Stimulated activated naive B cell treated with anti-CD40 and anti-IgM and Interleukin-4, amounts not matched to agents 10 μg/mL and 1 μg/mL and 100 μg/mL, for 72 hours (primary cell): ENCODE measurements at places on chromosomes 1 and 21.
A peak's percentile ranks its signal among the peaks of the same experiment; 100 is the strongest.

DNA sequence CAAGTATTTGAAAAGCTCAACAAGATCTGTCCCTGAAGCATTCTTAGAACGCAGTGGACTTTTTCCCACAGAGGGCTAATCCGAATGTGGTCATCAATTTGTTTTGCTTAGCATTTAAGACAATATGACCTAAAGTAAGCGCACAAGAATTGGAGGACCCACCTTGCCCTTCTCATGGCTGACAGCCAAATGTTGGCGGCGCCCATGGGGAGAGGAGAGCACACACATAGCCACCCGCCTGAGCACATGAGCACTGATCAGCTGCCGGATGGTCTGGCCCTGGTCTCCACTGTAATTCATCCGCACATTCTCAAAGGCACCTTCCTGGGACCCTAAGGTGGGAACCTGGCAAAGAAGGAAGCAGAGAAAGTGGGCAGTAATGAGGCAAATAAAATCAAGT is 52.4 kb downstream of the UBR4 start:
- DNase-seq: no peak

DNA sequence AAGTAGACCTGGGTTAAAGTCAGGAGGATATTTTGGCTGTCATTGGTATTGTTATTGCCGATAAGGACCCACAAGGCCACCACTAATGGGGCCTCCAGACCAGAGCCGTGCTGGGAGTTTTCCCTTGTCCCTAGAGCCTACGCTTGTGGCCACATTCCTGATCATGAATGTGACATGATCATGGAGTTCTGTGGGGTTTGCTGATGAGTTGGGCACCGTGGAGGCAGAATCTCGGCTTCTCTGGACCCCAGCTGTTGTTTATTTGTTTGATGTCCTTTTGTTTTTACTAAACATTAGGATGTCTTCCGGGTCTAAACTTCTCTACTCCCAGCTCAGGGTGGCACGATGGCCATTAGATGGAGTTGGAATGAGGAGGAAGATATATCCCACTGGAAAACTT is 74.9 kb upstream of the TMPRSS2 start:
- no peak for DNase-seq

- no peak for DNase-seq
Measured at GRCh38 chr1:20074725-20075171, 4.8 kb downstream of the PLA2G5 start.

DNA sequence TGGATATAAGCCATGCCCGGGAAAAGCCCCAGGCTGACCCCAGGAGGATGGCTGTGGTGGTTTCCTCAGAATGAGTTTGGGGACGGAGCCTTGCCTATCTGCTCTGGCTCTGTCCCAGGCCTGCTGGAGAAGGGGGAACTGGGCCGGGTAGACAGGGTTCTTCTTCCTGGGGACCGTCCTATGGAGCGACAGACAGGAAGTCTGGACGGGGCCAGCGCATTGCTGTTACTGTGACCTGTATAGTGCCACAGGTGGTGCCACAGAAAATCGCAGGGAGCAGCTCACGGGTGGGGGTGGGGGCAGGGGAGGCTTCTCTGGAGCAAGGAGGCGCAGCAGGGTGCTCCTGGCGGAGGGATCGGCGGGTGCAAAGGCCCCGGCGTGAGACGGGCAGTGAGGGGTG is 36.4 kb downstream of the CFAP74 start:
- no peak for DNase-seq

GRCh38 chr1:156711011-156711817 is 5.8 kb upstream of the CRABP2 start:
- DNase-seq: no peak

GRCh38 chr1:79325705-79326104 is 319.2 kb upstream of the ADGRL4 start:
- DNase-seq: no peak

DNA sequence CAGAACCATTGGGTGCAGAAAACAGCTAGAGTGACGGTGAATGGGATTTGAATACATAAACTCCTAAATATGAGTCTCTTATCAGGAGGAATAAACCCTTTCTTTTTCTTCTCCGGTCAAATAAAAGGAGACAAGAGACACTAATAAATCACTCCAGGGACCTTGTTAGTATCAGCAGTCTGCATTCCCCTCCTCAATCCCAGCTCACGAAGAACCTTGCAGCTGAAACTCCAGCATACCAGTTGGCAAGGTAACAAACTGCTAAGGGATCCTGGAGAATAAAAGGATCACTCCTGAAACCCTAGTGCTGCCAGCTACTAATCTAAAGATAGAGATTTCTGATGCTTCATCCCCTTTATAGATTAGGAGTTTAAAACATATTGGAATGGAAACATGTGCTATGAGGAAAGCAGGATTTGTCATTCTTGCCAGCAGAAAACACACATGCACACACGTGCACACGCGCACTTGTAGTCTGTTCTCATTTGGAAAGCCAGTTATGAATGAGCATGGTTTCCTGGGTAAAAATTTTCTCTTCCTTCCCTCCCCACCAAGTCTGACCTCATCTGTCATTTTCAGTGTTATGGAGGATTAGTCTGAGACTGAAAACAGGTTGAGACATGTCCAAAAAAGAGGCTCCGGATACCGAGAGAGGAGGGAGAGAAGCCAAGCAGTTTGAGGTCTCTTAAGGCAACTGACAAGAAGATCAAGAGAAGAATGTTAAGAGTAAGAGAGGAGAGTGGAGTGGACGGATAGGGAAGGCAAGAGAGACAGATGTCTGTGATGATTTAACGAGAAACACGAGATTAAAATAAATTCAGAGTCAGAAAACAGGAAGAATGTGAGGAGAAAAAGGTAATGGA is 10.9 kb downstream of the IER5 start:
- peak; percentile 39 for DNase-seq

DNA sequence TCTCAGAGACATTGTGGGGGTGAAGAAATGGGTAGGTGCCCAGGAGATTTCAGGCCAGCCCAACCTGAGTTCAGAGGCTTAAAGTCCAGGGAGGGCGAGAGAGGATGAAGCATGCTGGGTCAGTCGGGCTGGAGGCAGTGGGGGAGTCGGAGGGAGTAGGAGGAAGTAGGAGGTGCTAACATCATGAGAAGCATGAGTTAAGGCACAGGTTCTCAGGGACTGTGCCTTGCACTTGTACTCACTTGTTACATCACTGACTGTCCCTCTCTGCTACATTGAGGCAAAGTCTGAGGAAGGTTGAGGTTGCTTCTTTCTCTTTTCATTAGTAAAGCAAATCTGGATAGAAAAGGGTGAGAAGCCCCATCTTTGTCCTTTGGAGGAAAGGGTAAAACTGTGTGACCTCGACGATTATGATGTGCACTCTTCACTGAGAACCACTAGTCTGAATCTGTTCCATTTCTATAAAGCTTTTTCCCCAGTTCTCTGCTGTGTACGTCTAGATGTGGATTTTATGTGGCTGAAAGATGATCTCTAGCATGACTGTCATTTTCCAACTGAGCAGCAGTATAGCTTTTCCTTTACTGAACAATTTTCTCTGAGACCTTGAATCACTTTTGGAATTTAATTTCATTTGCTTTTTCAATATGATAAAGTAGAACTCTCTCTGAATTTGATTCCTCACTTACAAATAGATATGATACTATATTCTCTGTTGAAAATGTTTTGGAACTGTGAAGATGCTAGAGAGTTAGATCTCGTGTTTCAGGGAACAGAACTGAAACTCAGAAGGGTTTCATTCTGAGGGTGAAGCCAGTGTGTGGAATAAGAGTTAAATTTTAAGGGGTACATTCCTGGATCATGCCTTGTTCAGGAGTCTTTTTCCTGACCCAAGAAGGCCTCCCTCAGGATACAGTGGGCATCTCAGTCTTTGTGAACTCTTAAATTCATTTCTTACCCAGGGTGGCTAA is 94.6 kb downstream of the FGGY start:
- no peak for DNase-seq

DNA sequence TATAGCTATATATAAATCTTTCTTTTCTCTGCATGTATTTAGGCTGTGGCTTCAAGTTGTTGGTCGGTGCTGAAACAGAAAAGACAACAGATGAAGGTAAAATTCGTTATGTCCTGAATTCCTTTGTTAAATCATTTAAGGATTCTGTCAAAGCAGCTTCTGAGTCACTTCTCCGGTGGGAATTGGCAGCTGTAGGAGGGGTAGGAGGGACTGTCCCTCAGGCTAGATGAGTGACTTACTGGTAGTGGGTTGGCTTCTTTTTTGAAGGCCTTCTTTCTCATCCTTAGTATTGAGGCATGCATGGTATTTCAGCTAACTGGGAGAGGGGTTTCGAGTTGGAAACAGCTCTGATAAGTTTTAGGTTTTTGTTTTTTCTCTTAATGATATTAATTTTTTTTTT is 22.1 kb upstream of the NEXN start:
- DNase-seq: no peak

GRCh38 chr21:25234857-25235801 is 372.2 kb downstream of the MRPL39 start:
- DNase-seq: no peak

GRCh38 chr1:7846656-7847055 is 6.2 kb downstream of the UTS2 start:
- DNase-seq: no peak
